Stimulated activated CD4-positive, alpha-beta T cell treated with anti-CD3 and anti-CD28 coated beads, Interleukin-1b, Interleukin-23, amount 100 ng/mL, for 24 hours (primary cell): ENCODE measurements at places on chromosomes 1 and 21.

DNA sequence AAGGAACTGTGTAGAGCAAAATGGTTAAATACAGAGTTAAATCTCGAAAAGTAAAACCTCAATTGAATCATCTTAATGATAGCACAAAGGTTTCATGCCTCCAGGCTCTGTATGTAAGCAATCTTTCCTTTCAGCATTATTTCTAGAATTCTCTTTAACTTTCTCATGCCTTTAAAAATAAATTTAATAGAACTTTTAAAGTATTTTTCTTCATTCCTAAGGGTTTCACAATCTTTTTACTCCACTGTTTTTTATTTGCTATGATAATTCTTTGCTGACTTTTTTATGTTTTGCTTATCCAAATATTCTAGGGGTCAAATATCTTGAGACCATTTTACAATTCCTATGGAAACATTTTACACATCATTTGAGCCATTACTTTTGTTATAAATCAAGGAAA is 288.0 kb downstream of the BACH1 start:
- no peak for DNase-seq

DNA sequence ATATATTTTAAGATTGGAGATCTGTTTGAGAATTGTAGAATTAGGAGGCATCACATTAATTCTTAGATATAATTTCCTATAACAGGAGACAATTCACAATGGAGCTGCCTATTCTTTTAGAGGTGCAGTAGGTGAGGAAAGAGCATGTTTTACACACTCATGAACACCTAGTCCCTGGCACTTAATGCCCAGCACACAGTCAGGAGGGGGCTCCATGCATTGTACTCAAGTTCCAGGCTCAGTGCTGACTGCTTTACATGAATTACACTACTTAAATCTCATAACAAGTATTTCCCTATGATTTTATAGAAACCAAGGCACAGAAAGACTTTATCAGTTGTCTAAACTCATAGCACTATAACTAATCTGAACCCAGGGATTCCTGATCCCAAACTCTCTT is 360 bp upstream of the GBP3 start:
- no peak for DNase-seq

GRCh38 chr1:207755846-207756693 is 4.2 kb downstream of the CD46 start:
- DNase-seq: no peak

- no peak for DNase-seq
These were observed 415.2 kb upstream of the KAZN start for GRCh38 chr1:14183329-14183728.

DNA sequence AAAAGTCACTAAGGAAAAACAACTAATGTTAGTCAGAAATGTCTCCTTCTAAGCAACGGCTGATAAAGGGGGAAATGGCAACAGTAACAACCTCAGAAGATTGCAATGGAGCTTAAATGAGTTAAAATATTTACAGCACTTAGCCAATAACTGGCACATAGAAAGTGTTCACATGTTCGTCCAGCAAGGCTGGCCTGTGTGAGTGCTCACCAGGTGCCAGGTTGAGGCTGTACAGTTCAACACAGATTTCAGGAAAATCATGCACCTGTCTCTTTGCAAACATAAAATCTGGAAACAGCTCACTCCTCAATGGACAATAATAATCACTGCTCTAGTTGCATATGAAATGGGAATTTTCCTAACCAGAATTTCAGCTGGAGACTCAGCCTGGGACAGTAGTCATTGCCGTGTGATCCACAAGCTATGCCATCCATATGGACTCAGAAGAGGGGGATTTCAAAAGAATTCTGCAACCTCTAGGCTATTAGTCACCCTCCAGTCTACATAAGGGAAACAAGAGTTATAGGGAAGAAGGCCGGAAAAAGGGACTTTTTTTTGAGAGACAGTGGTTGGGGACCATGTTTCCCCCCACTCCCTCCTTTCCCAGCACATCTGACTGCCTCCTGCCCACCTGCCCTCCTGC is 68.6 kb downstream of the SYDE2 start:
- no peak for DNase-seq

GRCh38 chr1:160467576-160467975 is 55.5 kb downstream of the SLAMF6 start:
- DNase-seq: no peak

DNA sequence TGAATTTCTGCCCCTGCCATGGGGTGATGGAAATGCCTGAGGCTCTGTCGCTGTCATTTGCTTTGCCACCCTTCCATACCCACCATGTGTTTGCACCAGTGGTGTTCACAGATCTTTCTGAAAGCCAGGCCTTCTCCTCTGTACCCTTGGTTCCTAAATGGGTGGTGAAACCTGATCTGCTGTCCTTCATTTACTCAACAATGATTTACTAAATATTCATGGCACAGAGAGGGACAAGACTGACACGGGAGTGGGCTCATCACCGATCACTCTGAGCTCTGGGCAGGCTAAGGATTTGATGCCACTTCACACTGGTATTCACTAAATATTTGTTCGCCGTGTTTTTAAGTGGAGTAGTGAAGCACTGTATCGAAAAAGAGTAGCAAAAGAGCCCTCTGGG is 40.9 kb downstream of the LRRC8B start:
- DNase-seq: no peak

GRCh38 chr1:54465351-54465811 is 59.2 kb upstream of the SSBP3 start:
- no peak for DNase-seq

GRCh38 chr21:43733060-43733459 is 14.1 kb downstream of the PDXK start:
- no peak for DNase-seq

- no peak for DNase-seq
These were observed 6.0 kb upstream of the MAP1LC3C start for GRCh38 chr1:242004751-242005495.

GRCh38 chr21:44682580-44683151 is 703 bp upstream of the KRTAP12-1 start:
- no peak for DNase-seq

GRCh38 chr21:42358261-42358660 is 7.5 kb upstream of the TFF2 start:
- no peak for DNase-seq

DNA sequence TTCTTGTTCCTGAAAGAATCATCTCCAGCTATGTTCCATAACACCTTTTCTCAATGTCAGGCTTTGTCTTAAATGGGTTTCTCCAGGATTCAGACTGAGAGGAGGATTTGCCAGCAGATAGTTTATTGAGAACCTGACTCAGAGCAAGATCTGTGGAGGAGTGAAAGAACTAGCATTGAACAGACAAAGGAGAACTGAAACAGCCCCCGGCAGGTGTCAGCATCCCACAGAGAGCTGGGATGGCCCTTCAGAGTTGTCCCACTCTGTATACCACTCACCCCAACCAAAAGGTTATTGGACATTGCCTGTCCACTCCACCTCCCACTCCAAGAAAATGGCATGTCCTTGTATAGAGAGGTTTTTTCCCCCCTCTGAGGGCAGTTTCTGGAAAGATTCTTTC is 270.7 kb downstream of the PAPPA2 start:
- no peak for DNase-seq

- no peak for DNase-seq
These were observed at the start of gene KRTAP12-1 for GRCh38 chr21:44681861-44682579. Gene KRTAP12-1, minus strand, starts transcription at chr21:44682163. Its CDS starts 40 bp downstream, at chr21:44682123.

DNA sequence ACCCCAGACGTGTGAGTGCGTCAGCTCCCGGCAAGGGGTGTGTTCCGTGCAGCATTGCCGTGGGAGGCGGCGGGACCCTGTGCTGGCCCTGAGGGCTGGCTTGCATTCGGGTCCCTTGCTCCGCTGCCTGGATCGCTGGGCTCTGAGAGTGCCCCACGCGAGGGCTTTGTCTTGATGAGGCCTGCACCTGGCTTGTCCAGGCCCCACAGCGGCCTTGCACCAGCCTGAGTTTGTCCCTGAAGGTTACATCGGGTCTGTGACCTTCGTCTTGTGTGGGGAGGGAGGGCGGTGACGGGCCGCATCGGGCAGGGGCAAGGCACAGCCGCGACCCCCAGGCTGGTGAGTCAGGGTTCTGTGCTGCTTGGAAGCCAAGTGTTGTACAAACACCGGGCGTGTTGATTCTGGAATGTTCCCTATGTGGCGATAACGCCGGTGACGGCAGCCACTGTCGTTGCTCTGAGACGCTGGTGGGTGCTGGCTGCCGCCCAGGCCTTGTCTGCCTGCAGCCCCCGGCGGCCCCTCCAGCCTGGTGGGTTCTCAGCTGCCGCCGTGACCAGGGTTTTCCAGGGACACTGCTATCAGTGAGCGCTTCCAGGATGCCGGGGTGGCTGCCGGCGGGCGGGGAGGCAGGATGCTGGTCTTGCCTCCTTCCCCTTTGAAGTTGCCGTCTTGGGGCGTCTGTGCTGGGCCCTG is 42.9 kb downstream of the SLX9 start:
- no peak for DNase-seq

GRCh38 chr1:2980849-2981248 is 40.4 kb upstream of the ACTRT2 start:
- DNase-seq: no peak

- DNase-seq: no peak
These were observed 19.9 kb downstream of the HUNK start for GRCh38 chr21:31892686-31893085.

DNA sequence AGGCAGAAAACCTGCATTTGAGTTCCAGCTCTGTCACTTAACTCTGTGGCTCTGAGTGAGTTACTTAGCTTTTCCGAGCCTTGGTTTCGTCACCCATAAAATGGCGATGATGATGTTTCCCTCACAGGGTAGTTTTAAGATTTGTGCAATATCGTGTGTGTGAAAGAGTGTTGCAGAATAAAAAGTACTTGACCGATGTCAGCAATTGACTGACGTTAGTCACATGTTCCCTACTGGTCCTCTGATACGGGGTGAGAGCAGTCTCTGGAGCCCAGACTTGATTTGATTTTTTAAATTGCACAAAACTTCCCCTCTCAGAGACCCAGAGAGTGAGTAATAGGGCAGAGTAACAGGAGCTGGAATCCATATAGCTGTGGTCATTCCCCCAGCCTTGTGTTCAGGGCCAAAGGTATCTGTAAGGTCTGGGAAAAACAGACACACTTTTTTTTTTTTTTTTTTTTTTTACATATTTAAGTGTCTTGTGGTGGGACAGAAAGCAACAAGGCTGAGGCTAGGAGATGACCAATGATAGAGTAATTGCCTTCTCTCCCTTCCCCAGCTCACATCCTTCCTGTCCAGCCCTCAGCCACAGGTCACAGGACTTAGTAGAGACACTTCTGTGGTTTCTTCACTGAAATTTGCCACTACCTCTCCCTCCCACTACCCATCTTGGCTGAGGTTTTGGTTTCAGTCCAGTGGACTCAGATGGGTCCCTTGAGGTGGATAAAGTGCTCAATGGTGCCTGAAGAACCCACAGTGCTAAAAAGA is 2.0 kb downstream of the FCER1G start:
- DNase-seq: no peak

GRCh38 chr1:53341961-53342707 is 14.3 kb upstream of the LRP8 start:
- DNase-seq: no peak

DNA sequence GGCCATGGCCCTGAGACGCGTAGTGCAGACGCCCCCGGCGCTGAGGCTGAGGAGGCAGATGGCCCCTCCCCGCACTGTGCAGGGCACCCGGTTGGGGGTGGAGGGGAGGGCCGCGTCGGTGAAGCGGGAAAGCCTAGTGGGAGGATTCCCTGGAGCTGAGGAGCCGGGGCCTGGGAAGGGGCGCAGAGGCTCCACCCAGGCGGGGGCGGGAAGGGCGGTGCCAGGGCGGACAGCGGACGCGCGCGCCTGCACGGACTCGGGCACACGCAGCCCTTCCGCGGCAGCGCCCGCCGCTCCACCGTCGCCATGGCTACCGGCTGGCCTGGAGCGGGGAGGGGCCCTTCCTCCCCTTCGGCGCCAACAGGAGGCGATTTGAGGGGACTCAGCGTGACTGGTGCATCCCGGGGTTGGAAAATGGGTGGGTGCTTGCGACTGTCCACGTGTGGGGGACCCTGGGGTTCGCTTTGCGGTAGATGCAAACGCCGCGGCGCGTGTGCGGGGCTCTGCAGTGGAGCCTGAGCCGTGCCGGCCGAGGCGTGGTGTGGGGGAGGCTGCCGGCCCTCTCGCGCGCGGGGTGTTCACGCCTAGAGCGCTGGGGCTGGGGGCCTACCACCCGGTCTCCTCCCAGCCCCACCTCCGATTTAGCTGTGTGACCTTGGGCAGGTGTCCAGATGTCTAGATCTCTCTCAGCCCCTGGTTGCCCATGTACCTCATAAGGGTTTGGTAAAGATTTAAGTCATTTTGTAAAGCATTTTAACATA is 35.1 kb downstream of the PTPRF start:
- peak; percentile 7 for DNase-seq

DNA sequence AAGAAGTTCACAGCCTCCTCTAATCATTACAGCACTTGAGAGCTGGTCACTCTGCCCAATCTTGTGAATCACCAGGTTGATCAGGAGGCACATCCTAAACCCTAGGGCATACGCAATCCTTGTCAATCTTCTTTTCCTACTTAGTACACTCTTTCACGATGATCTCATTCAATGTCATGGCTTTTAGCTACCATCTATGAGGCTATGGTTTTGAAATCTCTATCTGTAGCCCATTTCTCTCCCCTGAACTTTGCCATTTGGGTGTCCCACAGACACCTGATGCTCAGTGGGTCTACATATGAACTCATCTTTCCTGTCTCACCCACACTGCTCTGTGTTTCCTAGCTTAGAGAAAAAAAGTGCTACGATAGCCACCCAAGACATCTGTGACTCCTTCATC is 1.9 kb upstream of the MED18 start:
- DNase-seq: no peak

DNA sequence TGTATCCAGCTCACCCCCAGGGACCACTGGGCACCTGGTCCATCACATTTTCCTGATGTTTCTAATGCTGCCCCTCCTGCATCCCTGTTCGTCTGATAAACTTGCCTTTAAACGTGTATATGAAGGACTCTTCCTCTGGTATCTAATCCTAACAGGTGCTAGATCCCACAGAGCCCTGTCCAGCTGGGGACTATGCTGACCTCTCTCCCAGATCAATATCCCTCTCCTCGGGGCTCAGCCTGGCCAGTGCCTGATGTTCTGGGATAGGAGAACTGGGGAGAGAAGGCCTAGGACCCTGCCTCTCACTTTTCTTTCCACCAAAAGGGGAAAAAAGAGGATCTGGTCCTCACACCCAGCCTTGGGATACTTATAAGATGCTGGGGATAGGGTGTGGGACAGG is 1.4 kb upstream of the SLC5A9 start:
- no peak for DNase-seq

- DNase-seq: no peak
These were observed 10.6 kb downstream of the PTPN22 start for GRCh38 chr1:113860891-113861290.

DNA sequence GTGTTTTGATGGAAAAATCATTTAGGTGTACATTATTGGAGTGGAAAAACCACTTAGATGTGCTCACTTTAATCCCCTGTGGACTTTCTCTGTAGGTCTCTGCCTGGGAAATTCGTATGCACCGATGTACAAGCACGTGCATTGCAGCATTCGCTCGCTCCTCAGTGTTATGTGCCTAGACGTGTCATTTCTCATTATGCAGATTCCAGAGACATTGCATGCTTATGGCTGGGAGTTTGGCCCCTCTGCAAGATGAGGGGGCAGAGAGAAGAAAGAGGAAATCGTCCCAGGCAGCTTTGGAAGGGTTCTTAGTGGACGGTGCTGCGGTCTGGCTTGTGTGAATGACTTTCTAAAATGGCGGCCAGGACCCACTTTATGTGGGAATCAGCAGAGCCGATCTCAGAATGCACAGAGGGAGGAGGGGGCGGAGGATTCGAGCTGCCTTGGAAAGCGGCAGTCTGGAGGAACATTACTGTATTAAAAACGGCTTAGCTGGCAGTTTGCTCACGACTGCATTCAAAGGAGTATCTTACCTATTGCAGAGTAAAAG is 2.3 kb downstream of the SPEN start:
- no peak for DNase-seq

GRCh38 chr1:230167419-230167852 is 100.4 kb downstream of the GALNT2 start:
- DNase-seq: no peak
